MCF 10A (cell line): ENCODE measurements at places on chromosomes 5 and 9. TPM values are rescaled to one million over a fixed set of nuclear protein-coding genes. Genes with fewer than 3 reads are reported as not detected.

KIF4B gene
- not detected in 2 replicates for total RNA-seq

FABP6 gene
- total RNA-seq: not detected in 2 replicates

ANAPC2 gene
- 42.1 and 43.6 TPM in 2 replicates for total RNA-seq

ASS1 gene
- total RNA-seq: 204 and 299 TPM in 2 replicates

NR5A1 gene
- not detected in 2 replicates for total RNA-seq

KIAA0825 gene
- 2.1 and 2.5 TPM in 2 replicates for total RNA-seq

SAXO1 gene
- total RNA-seq: not detected in 2 replicates

TMOD1 gene
- total RNA-seq: 0.26 TPM in 1 of 2 replicates, not detected in the other

ERGIC1 gene
- total RNA-seq: 257 and 292 TPM in 2 replicates

EQTN gene
- total RNA-seq: not detected in 2 replicates

QRFP gene
- total RNA-seq: not detected in 2 replicates
